ENCODE measurements at places on chromosomes 11 and 22. TPM values are rescaled to one million over a fixed set of nuclear protein-coding genes. Genes with fewer than 3 reads are reported as not detected.

DNA sequence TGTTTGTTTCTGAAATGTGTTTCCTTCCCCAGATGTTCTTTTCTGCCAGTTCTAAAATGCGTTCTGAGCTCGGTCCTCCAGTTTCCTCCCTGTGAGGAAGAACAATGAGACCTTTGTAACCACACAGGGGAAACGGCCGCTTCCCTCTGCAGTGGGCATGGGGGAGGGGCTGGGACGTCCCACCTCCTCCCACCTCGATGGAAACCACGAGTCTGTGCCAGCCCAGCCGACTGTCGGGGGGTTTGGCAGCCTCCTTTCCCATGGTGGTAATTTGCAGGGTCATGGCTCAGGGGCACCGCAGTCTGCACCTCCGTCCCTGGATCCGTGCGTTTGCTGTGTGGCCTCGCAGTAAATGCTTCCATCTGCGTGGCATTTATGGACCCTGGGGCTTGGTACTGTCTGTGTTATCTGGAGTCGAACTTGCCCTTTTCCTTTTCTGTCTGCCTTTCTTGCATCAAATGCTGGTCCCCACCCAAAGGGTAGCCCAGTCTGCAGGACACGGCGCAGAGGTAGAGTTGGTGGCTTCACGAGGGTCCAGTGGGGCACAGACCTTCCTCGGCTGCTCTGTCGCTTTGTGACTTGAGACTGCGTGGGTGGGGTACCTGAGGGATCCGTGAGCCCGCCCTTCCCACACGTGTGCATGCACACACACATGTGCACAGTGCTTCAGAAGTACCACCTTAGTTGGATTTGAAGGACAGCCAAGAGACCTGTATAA, 16.1 kb downstream of the LRP5 start:
- no peaks in the 10 kb centered on the region for H3K27me3 ChIP-seq
- H3K27ac ChIP-seq = no peak overlapping the region
- no peak overlapping the region for H3K4me3 ChIP-seq
- peaks cover 60% of the 10 kb centered on the region for H3K4me1 ChIP-seq

DNA sequence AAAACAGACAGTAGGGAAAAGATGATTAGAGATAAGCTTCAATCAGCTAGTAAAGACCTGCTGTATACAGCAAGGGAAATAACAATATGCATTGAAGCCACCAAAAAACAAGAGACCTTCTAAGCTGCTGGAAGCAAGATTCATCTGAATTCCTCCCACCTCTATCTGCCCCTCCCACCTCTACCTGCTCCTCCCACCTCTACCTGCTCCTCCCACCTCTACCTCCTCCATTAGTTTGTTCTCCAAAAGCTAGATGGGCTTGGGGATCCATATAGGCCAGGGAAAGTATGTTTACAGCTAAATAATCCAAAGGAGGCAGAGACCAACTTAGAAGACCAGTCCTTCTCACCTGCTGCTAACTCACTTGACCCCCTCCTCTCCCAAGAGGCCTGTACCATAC, 33.2 kb downstream of the PAK1 start:
- no peak for DNase-seq
- H3K4me3 ChIP-seq = no peak overlapping the region
- H3K27me3 ChIP-seq = no peaks in the 10 kb centered on the region
- no peaks in the 10 kb centered on the region for H3K4me1 ChIP-seq
- H3K27ac ChIP-seq = no peak overlapping the region

DNA sequence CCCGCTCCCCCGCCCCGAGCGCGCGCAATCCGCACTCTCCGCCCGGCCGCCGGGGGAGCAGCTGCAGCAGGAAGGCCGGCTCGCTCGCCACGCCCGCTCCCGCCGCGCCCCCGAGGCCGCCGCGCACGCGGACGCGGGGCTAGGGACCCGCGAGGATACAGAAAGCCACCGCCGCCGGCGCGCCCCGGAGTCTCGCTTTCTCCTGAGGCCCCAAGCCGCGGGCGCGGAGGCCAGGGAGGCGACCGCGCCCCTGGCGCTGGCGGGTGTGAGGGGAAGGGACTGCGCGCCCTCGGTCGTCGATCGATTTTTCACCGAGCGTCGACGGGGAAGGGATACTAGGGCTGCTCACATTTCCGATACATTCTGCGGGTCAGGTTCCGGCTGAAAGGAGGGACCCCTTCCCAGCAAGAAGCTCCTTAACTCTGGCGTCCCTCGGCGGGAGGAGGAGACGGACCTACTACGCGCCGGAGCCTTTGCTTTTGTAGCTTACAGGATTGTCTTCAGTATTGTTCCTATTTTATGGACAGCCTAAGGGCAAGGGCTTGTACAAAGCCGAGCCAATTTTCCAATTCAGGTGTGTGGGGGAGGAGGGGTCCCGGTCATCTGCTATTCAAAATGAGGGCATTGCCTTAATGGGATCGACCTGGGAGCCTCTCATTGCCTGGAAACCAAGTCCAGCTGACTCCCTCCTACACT, 416 bp upstream of the GAB2 start:
- peaks cover 6% of the 10 kb centered on the region for H3K4me1 ChIP-seq
- peak; percentile 77 for DNase-seq
- no peaks in the 10 kb centered on the region for H3K36me3 ChIP-seq
- H3K27ac ChIP-seq = peak overlapping the region; percentile 65
- H3K27me3 ChIP-seq = peaks cover 9% of the 10 kb centered on the region

- no peak overlapping the region for H3K27ac ChIP-seq
- no peaks in the 10 kb centered on the region for H3K27me3 ChIP-seq
- peak; percentile 73 for DNase-seq
- peaks cover 7% of the 10 kb centered on the region for H3K4me1 ChIP-seq
- no peaks in the 10 kb centered on the region for H3K36me3 ChIP-seq
These were observed 73.7 kb downstream of the SCN3B start for GRCh38 chr11:123580557-123581275.

DNA sequence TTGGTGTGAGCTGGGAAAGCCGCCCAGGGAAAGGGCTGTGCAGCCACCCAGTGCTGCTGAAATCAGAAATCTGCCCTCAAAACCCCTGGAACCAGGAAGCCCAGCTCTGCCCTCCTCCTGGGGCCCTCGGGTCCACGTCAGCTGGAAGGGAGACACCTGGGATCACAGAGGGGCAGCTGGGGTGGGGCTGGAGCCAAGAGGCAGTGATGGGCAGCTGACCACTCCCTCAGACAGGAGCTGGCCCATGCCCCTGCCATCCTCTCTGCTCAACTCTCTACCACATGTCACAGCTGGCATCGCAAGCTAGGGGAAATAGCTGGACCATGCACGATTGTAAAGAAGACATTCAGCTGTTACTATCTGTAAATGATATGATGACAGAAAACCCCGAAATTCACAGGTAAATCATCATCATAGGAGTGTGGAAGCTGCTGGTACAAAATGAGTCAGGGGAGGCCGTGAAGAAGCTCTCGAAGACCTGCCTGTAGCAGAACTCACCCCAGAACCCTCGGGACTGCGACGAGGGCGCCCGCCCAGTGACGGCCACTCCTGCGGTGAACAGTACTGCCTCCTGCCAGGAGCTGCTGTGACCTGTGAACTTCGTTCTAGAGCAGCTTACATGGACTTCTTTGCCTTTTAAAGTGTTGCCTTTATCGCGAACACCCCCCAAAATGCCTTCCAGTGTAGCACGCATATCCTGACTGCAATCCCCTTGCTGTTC, 55.9 kb downstream of the CERK start:
- H3K27me3 ChIP-seq = no peaks in the 10 kb centered on the region
- peaks cover 10% of the 10 kb centered on the region for H3K4me1 ChIP-seq

DNA sequence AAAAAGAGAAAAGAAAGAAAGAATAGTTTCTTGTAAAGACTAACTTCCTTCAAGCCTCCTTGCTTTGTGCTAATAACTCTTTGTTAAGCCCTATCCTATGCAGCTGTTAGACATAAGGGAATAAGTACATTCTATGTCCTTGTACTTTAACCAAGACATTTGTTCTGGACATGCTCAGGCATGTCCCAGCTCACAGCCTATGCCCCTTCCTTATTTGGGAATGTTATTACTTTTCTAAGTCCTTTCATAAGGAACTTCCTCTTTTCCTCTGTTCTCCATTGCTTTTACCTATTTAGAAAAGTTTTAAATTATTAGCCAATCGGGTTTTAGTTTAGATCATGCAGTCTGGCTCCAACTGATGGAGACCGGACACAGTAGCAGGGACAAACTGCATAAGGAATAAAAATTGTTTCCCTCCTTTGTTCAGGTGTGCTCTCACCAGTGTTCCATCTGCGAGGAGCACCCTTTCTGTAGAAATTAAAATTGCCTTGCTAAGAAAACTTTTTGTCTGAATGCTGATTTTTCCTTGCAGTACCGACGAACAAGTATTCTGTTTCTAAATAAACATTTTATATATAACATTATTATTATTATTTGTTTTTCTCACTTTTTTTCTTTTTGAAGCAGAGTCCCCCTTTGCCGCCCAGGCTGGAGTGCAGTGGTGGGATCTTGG, 21.6 kb upstream of the SPINDOC start:
- no peaks in the 10 kb centered on the region for H3K4me1 ChIP-seq
- no peak overlapping the region for H3K4me3 ChIP-seq
- no peak overlapping the region for H3K27ac ChIP-seq
- DNase-seq = no peak

GRCh38 chr11:7858006-7858405, 61.3 kb upstream of the OR5P2 start:
- no peak for DNase-seq
- no peaks in the 10 kb centered on the region for H3K4me1 ChIP-seq
- no peaks in the 10 kb centered on the region for H3K36me3 ChIP-seq
- H3K27ac ChIP-seq = no peak overlapping the region

- H3K4me1 ChIP-seq = no peaks in the 10 kb centered on the region
- H3K27ac ChIP-seq = no peak overlapping the region
- H3K27me3 ChIP-seq = no peaks in the 10 kb centered on the region
- H3K4me3 ChIP-seq = no peak overlapping the region
- no peak for DNase-seq
These were observed 26.8 kb downstream of the CLDN25 start for GRCh38 chr11:113806406-113806805.

- H3K4me3 ChIP-seq = no peak overlapping the region
- H3K36me3 ChIP-seq = no peaks in the 10 kb centered on the region
- H3K27ac ChIP-seq = no peak overlapping the region
- DNase-seq = no peak
These were observed 134.0 kb downstream of the NTM start for GRCh38 chr11:131504199-131504949.

Gene MRGPRE
- total RNA-seq = not detected

Gene TRIM66
- total RNA-seq = 27.7 TPM

All from CD8-positive, alpha-beta memory T cell (primary cell).